ENCODE measurements at places on chromosomes 1 and 21.

DNA sequence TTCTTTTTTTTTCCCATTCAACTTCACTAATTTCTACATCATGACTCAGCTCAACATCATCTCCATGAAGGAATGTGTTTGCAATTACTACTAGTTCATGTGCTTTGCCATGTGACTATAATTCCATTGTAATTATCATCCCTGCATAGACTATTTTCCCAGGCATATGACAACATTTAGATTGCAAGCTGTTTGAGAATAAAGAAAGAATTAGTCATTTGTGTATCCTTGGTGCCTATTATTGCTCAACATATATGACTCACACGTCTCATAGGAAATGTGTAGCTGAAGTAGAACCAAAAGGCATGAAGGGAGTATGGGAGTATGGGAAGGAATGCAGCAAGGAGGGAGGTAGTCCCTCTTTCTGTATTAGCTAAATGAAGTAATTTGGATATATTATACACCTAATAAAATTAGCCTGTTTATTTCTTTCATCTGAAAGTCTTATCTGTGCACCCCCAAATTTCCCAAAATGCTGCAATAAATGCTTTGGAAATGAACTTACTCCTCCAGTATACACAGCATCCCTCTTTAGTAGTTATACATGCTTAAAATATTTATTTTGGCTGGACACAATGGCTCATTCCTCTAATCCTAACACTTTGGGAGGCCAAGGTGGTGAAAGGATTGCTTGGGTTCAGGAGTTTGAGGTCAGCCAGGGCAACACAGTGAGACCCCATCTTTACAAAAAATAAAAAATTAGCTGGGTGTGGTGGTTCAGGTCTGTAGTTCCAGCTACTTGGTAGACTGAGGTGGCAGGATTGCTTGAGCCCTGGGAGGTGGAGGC, 316.9 kb upstream of the ADGRL4 start:
- no peak for DNase-seq

DNA sequence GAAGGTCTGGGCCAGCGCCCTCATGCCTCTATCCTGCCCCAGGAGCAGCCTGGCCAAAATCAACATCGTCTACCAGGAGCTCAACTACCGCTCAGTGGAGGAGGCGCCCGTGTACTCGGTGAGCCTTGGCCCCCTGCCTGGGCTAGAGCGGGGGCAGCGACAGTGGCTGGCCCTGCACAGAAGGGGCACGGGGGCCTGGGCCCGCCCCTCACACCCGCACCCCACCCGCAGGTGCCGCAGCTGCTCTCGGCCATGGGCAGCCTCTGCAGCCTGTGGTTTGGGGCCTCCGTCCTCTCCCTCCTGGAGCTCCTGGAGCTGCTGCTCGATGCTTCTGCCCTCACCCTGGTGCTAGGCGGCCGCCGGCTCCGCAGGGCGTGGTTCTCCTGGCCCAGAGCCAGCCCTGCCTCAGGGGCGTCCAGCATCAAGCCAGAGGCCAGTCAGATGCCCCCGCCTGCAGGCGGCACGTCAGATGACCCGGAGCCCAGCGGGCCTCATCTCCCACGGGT, 10.8 kb downstream of the SCNN1D start:
- peak; percentile 38 for DNase-seq

GRCh38 chr21:16285605-16286126, 555.9 kb downstream of the USP25 start:
- DNase-seq, result peak; percentile 42

GRCh38 chr1:43021547-43022474, 63.1 kb upstream of the SLC2A1 start:
- DNase-seq, result no peak

GRCh38 chr1:206735553-206736031, 35.0 kb upstream of the IL19 start:
- no peak for DNase-seq

- no peak for DNase-seq
These were observed 51.0 kb downstream of the RPL5 start for GRCh38 chr1:92882819-92883218.

GRCh38 chr1:6199298-6200187, at the start of gene RPL22:
TSS of gene RPL22 (minus strand) at chr1:6199595. CDS start at chr1:6199573, 22 bp downstream.
- DNase-seq, result peak; percentile 99

DNA sequence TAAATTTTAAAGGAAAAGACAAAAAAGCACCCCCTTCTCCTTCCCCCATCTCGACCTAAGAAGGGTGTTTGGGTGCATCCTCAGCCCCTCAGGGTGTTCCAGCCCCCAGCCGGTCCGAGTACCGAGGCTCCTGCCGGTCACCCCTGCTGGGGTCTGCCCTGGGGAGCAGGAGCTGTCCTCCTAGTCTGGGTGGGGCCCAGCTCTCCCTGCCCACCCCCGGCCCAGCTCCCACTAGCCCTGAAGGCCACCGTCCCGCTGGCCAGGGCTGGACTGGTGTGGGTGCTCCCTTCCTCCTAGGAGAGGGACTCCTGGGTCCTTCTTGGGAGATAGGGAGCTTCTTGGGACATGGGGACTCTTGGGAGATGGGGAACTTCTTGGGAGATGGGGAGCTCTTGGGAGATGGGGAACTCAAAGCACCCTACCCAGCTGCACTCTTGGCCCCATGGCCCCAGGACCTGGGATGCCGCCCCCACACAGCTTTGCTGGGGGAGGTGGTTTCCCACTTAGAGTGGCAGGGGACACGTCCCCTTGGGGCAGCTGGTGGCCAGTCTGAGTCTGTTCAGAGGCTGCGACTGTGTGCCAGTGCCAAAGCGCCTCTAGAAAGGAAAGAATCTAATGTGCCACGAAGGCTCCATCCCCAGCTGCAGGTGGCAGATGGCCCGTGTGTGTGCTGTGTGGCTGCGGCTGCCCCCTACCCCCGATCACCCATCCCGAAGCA, 44.5 kb downstream of the MORN1 start:
- DNase-seq, result no peak

DNA sequence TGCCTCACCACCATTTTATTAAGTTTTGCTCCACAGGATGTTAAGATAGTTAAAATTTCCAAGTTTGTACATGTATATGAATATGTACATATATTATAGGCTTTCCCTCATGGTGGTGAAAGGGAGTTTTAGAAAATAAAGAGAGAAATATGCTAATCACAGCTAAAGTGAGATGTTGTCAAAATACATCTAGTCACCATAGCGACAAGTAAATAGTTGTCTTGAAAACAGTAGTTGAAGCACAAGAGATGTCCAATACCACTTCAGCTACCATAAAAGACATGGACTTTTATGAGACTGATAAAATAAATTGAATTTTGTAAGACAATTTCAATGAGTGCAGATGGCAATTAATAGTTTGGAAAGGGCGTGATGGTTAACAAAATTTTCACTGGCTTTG, 1600.0 kb downstream of the BRINP3 start:
- no peak for DNase-seq

DNA sequence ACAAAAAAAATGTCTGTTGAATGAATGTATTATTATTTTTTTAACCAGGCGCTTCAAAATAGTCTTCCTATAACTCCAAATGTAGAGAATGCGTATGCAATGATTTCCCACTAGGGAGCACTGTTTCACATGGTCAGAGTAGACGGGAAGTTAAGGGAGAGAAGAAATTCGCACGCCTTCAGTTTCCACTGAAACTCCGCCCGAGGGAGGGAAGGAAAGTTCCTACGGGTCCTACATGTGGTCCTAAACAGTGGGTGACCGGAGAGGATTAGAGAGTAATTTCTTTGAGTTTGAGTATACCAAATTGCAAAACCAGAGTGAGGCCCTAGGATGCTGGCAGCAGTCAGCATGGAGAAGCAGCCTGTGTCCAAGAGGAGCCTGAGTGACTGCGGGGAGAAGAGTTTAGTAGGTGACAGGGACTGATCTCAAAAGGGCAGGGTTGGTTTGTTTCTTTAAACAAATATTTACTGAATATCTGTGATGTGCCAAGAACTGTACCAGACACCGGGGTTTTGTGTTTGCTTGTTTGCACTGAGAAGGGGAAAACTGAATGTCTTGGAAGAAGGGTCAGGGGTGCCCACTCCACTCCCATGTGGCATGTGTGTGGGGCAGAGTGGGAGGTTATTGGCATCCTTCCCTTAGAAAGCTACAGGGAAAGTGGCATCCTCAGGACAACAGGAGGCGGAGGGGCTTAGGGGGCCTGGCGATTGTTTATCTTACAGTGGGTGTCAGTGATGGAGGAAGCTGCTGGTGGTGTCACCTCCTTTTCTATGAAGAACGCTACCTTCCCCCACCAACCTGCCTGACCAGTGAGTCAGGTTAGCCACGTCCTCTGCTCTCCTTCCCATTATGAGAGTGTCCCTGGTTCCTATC, 22.8 kb downstream of the RNU5D-1 start:
- no peak for DNase-seq

GRCh38 chr21:44958471-44959191, 18.8 kb downstream of the SLX9 start:
- DNase-seq, result no peak

DNA sequence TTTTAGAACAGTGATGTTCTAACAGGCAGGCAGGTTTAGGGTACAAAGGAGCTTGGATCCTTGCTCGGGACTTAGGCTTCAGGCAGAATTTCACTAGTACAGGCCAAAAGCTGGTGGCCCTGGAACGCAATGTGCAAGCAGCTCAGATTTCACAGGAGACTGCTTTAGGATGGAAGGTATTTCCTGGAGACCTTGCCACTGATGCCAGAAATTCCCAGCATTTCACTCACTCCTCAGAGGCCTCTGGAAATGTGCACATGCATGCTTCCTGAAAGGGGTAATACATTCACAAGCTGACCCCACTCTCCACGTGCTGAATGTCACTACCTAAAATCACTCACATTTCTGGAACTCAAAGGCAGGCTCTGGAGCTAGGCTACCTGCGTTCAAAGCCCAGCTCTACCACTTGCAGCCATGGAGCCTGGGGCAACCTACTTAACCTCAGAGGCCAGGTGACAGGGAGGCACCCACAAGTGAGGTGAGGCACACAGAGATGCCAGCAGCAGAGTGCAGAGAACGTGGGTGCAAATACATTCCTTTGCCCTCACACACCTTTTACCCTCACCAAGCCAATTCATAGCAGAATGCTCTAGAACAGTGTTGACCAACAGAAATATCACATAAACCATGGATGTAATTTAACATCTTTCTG, 56.5 kb downstream of the CDC7 start:
- no peak for DNase-seq

DNA sequence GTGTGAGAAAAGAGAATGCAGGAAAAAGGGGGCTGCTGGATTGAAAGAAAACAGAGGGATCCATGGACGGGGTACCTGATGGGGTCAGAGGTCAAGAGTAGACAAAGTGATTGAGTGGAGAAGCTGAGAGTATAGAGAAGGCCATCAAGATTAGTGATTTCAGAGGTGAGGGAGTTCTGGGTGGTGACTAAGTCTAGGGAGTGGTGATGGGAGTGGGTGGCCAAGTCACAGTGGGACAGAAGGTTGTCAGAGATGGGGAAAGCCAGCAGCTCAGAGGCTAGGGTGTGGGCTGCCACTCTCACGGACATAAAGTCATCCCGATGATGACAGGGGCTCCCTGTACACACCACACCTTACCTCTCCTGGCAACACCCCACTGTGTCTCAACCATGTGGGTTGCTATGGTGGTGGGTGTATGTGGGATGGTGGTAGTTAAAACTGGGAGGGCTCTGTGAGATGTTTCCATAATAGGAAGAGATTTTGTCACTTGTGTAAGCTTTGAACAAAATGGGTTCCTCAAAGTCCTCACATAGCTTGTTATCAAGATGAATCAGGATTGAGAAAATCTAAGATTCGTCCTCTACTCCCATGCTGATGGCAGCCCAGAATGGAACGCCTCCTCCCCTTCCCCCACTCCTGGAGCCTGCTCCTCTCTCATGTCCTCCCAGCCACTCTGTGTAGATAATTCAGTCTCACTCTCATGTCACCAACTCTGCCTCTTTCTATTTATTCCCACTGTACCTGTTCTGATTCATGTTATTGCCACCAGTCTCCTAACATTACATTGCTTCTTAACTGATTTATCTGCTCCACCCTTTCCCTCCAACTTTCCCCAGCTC, 20.3 kb upstream of the CSF1 start:
- no peak for DNase-seq

GRCh38 chr1:43980255-43981134, 1.5 kb downstream of the B4GALT2 start:
- DNase-seq, result no peak

GRCh38 chr1:19737104-19737825, 62.5 kb downstream of the TMCO4 start:
- DNase-seq, result no peak

DNA sequence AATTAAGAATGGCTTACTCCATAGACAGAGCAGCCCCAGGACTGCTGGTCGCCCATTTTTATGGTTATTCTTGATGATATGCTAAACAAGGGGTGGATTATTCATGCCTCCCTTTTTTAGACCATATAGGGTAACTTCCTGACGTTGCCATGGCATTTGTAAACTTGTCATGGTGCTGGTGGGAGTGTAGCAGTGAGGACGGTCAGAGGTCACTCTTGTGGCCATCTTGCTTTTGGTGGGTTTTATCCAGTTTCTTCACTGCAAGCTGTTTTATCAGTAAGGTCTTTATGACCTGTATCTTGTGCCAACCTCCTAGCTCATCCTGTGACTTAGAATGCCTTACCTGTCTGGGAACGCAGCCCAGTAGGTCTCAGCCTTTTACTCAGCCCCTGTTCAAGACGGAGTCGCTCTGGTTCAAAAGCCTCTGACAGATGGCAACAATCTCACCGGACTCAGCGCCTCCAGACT, 5.2 kb upstream of the AGPAT3 start:
- DNase-seq, result no peak

DNA sequence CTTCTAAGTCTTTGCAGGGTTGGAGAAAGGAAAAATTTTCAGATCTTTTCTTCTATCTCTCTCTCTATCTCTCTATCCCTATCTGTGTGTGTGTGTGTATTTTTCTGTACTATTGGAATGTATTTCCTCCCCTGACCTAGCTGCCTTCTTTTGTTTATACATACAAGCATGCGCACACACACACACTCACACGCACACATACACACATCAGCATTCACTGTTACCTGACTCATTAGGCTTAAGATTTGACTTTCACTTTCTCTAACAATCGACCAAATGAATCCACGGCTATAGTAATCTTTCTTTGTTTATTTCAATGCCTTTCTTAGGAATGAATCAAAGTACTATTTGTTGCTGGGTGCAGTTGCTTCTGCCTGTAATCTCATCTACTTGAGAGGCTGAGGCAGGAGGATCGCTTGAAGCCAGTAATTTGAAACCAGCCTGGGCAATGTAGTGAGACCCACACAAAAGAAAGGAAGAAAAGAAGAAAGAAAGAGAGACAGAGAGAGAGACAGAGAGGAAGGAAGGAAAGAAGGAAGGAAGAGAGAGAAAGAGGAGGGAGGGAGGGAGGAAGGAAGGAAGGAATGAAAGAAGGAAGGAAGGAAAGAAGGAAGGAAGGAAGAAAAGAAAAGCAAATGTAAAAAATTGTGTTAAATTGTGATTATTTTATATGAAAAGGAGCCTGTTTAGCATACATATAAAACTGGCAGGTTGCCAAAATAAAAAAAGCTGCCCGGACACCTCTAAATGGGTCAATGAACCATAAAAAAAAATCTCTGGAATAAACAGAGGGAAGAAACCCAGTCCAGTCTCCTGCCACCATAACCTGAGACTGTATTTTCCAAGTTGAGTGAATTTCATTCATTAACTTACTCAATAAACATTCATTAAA, 206.8 kb downstream of the ZNF326 start:
- no peak for DNase-seq

DNA sequence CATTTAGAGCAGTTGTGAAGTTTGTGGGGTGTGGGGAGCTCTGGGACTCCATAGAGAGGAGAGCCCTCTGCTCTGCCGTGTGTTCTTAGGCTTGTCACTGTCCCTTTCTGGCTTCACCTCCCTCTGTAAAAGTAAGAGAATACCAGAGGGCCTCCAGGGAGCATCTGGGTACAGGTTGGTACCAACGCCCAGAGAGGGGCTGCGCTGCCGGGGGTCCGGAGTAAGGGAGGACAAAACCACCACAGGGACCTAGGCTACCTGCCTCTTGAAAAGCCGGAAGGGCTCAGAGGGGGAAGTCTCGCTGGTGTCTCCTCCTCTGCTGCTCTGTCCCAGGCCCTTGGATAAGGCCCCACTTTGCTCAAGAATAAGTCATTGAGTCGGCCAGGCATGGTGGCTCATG, 3.1 kb upstream of the TINAGL1 start:
- DNase-seq, result no peak
